Amygdala (tissue), 56 donors: ENCODE measurements at places on chromosomes 4 and X.
A peak's percentile ranks its signal among the peaks of the same experiment; 100 is the strongest.

GRCh38 chrX:16658284-16658683, 8.3 kb downstream of the S100G start:
- DNase-seq: no peak

DNA sequence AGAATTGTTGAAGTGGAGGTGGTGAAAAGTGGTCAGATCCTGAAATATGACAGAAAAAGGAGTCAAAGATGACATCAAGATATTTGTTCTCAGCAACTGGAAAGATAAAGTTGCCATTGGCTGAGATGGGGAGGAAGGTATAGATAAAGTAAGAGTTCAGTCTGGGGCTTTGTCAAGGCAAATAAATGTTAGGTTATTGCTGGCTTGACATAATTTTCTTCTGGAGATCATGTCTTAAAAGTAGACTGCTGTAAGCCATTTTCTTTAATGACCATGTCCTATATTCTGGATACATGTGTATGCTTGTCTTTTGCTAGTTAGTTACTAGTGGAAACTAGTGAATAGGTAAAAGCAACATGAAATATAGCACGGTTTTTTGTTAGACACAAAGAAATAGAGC, 5.6 kb downstream of the USP53 start:
- DNase-seq: no peak

GRCh38 chr4:20890761-20891160, 190.5 kb downstream of the PACRGL start:
- DNase-seq: no peak

- no peak for DNase-seq
These were observed 285.4 kb downstream of the UNC5C start for GRCh38 chr4:95263391-95263790.

DNA sequence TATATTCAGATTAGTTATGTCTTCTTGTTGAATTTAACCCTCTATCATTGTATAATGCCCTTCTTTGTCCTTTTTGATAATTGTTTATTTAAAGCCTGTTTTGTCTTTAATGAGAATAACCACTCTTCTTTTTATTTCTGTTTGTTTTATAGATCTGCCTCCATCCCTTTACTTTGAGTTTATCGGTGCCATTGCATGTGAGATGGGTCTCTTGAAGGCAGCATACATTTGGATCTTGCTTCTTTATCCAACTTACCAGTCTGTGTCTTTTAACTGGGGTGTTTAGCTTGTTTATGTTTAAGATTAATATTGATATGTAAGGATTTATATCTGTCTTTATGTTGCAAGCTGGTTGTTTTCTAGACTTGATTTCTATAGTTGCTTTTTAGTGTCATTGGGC, 115.8 kb downstream of the RTL3 start:
- DNase-seq: no peak

- DNase-seq: no peak
These were observed 1060.6 kb downstream of the STIM2 start for GRCh38 chr4:27921231-27921630.

GRCh38 chr4:84677093-84677492, 94.2 kb downstream of the CDS1 start:
- no peak for DNase-seq

DNA sequence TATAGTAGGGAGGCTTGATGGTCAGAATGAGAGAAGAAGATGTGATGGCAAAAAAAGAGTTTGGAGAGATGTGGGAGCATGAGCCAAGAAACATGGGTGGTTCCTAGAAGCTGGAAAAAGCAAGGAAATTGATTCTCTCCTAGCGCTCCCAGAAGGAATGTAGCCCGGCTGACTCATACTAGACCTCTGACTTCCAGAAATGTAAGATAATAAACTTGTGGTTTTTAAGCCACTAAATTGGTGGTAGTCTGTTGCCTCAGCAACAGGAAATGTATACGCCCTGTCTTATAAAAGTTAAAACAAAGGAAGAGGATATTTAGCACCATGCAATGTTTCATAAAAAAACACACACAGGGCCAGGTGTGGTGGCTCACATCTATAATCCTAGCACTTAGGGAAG, 182.7 kb upstream of the PCDH7 start:
- no peak for DNase-seq

DNA sequence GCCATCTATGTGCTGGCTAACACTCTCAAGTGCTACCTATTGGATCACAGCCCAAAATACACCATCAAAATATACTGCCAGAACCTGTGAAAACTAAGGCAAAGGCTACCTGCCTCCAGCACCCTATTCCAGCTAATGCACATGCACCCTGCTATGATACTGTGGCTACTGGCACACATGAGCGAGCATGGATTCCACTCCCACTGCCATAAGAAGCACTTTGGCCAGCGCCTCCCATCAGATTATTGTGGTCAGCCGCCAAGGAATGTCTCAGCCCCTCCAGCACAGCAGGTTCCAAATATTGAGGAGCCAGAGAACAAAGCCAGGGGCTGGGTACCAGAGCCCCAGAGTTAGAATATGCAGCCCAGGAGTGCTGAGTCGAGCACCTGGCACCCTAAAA, 32.5 kb upstream of the TMPRSS11F start:
- DNase-seq: no peak

DNA sequence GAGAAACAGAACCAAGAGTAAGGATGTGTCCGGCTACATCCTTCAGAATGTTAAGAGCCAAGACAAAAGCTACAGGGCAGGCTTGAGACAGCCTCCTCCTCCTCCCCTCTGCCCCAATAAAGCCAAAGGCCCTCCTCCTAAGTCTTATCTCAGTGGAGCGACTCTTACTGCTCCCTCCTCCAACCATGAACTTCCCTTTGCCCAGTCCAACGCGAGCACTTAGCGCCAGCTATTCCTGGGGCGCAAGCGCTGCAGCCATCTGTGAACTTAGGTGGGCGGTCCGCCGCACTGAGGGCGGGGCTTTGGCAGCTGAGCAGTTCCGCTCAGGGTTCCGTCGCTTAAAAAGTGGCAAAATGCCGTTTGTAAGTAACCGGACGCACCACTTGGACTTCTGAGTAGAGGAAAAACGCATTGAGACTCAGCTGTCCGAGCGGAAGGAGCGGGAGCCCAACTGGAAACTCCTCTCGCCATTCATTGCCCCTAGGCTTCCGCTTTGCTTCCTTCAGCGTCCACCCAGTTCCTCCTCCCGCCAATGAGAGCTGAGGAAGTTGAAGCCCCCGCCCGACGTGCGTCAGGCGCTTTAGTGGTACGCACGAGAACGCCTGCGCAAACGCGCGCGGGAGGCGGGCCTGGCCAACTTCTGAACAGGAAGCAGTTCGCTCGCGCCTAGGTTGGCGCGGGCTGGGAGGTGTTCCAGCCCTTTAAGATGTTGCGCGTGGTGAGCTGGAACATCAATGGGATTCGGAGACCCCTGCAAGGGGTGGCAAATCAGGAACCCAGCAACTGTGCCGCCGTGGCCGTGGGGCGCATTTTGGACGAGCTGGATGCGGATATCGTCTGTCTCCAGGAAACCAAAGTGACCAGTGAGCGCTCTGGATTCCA, at the start of gene APEX2:
APEX2 (plus strand) TSS at position 647 of the 882 bp plus-strand sequence; CDS start at position 707, 60 bp downstream.
- DNase-seq: peak; percentile 89

- no peak for DNase-seq
These were observed 30.7 kb upstream of the PROM1 start for GRCh38 chr4:16114546-16114945.

- no peak for DNase-seq
These were observed 401.9 kb upstream of the FSTL5 start for GRCh38 chr4:162565730-162566129.

- DNase-seq: peak; percentile 31
These were observed 111.0 kb downstream of the DHX15 start for GRCh38 chr4:24473309-24473721.
